ENCODE measurements at places on chromosomes 6 and 20. TPM values are rescaled to one million over a fixed set of nuclear protein-coding genes. Genes with fewer than 3 reads are reported as not detected.

DNA sequence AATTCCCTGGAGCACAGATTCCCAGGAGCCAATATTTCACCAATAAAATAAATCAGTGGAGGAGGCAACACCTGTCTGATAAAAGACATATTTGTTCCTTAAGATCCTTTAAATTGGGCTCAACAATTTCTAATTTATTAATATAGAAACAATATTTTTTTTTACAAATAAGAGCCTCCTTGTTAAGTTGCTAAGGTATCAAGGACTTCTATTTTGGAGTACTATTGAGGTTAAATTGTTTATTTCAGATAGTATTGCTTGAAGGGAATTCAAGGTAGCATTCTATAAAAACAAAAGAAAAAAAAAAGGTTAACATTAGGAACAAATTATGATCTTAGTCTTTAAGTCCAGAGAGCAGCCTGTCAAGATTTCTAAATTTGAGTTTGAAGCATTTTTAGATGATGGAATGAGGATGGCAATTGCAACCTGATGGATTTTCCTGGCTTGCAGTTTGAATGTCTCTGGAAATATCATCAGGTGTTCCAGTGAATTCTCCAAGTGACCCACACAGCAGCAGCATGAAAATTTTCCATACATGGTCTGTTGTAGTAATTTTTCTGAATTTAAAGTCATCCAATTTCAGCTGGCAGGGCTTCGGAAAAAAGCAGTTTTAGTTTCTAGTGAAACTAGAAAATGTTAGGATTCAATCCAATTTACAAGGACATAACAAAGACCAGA is 19.3 kb upstream of the NCR2 start:
- no peaks in the 10 kb centered on the region for H3K36me3 ChIP-seq
- H3K27me3 ChIP-seq = no peaks in the 10 kb centered on the region
- no peak overlapping the region for H3K4me3 ChIP-seq
- peaks cover 3% of the 10 kb centered on the region for H3K4me1 ChIP-seq
- no peak overlapping the region for H3K27ac ChIP-seq

- H3K4me3 ChIP-seq = no peak overlapping the region
- H3K36me3 ChIP-seq = no peaks in the 10 kb centered on the region
- H3K27ac ChIP-seq = no peak overlapping the region
- H3K27me3 ChIP-seq = no peaks in the 10 kb centered on the region
Observed at GRCh38 chr6:113009682-113010081, 662.6 kb downstream of the RFPL4B start.

DNA sequence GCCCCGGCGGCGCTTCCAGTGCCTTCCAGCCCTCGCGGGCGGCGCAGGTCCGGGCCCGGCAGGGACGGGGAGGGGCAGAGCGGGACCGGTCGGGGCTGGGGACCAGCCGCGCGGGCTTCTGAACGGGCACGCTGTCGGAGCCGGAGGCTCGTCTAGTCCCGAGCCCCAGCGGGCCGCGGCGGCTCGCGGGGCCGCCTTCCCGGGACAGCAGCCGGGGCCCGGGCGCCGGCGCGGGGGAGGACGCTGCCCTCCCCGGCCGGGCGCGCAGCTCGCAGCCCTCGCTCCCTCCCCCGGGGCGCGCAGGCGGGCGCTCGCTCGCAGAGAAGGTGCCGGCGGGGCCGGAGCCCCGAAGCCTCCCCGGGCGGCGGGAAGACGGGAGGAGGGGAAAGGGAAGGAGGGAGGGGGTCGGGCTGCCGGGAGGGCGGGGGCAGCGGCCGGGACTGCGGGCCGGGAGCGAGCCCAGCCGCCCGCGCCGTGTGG is 696 bp upstream of the SIRPA start:
- H3K27me3 ChIP-seq = peaks cover 4% of the 10 kb centered on the region
- no peaks in the 10 kb centered on the region for H3K4me1 ChIP-seq
- no peak overlapping the region for H3K4me3 ChIP-seq
- no peaks in the 10 kb centered on the region for H3K36me3 ChIP-seq

- no peaks in the 10 kb centered on the region for H3K36me3 ChIP-seq
- H3K4me3 ChIP-seq = no peak overlapping the region
- no peak for DNase-seq
- H3K4me1 ChIP-seq = peaks cover 4% of the 10 kb centered on the region
Observed at GRCh38 chr6:163672710-163673109, 258.2 kb downstream of the QKI start.

- peaks cover 58% of the 10 kb centered on the region for H3K36me3 ChIP-seq
- H3K27ac ChIP-seq = no peak overlapping the region
- no peaks in the 10 kb centered on the region for H3K27me3 ChIP-seq
- H3K4me1 ChIP-seq = no peaks in the 10 kb centered on the region
Observed at GRCh38 chr6:82216549-82216948, 31.0 kb downstream of the IBTK start.

- no peaks in the 10 kb centered on the region for H3K27me3 ChIP-seq
- no peak for DNase-seq
- no peaks in the 10 kb centered on the region for H3K36me3 ChIP-seq
- H3K27ac ChIP-seq = no peak overlapping the region
- no peaks in the 10 kb centered on the region for H3K4me1 ChIP-seq
Observed at GRCh38 chr6:162568266-162568665, 159.3 kb downstream of the PRKN start.

- H3K4me1 ChIP-seq = peaks cover 10% of the 10 kb centered on the region
- no peak overlapping the region for H3K4me3 ChIP-seq
- H3K27ac ChIP-seq = no peak overlapping the region
- peaks cover 24% of the 10 kb centered on the region for H3K36me3 ChIP-seq
Observed at GRCh38 chr20:59247731-59248684, 52.4 kb upstream of the EDN3 start.

- no peaks in the 10 kb centered on the region for H3K27me3 ChIP-seq
- no peak for DNase-seq
- no peak overlapping the region for H3K27ac ChIP-seq
- H3K4me3 ChIP-seq = no peak overlapping the region
- H3K4me1 ChIP-seq = no peaks in the 10 kb centered on the region
Observed at GRCh38 chr20:20740541-20740940, 28.1 kb upstream of the RALGAPA2 start.

GRCh38 chr6:135505222-135505621 is 7.7 kb upstream of the AHI1 start:
- H3K4me3 ChIP-seq = no peak overlapping the region
- no peaks in the 10 kb centered on the region for H3K27me3 ChIP-seq
- no peaks in the 10 kb centered on the region for H3K36me3 ChIP-seq
- no peak for DNase-seq

DNA sequence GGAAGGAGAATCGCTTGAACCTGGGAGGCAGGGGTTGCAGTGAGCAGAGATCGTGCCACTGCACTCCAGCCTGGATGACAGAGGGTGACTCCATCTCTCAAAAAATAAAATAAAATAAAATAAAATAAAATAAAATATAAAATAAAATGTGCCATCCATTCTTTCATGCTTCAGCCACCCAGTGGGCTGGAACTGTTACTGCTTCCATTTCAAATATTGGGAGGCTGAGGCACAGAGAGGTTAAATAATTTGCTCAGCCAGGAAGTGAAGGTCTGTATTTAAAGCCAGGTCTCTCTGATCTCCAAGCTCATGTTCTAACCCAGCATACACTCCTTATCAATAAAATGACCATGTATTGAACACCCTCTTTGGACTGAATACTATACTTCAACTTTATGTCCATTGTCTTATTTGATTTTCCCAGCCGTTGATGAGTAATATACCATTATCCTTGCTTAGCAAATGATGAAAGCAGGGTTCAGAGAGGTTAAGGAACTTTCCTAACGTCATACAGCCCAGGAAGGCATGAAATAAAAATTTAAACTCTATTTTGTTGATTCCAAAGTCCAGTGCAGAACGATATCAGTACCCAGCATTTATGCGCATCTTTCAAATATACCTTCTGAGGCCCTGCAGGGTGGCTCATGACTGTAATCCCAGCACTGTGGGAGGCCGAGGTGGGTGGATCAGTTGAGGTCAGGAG is 25.8 kb upstream of the SLC9A8 start:
- DNase-seq = no peak
- H3K27me3 ChIP-seq = no peaks in the 10 kb centered on the region
- H3K4me1 ChIP-seq = no peaks in the 10 kb centered on the region
- H3K36me3 ChIP-seq = no peaks in the 10 kb centered on the region
- no peak overlapping the region for H3K27ac ChIP-seq

DNA sequence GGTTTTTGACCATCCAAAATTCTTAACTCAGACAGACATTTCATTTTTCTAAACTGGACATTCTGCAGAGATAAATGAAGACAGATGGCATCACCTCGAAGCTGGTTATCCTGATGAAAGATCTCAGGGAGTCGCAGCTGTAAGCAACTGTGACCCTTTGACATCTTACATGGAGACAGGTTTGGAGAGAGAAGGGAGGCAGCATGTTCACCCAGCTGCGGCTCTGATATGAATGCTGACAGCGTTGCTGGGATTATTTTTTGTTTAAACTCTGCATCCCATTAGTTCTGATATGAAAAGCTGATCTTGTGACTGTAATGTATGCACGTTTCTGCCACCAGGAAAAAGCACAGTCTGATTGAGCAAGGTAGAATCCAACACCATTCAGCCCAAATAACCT is 89.4 kb downstream of the C6orf118 start:
- no peak overlapping the region for H3K27ac ChIP-seq
- no peaks in the 10 kb centered on the region for H3K36me3 ChIP-seq
- H3K27me3 ChIP-seq = no peaks in the 10 kb centered on the region

DNA sequence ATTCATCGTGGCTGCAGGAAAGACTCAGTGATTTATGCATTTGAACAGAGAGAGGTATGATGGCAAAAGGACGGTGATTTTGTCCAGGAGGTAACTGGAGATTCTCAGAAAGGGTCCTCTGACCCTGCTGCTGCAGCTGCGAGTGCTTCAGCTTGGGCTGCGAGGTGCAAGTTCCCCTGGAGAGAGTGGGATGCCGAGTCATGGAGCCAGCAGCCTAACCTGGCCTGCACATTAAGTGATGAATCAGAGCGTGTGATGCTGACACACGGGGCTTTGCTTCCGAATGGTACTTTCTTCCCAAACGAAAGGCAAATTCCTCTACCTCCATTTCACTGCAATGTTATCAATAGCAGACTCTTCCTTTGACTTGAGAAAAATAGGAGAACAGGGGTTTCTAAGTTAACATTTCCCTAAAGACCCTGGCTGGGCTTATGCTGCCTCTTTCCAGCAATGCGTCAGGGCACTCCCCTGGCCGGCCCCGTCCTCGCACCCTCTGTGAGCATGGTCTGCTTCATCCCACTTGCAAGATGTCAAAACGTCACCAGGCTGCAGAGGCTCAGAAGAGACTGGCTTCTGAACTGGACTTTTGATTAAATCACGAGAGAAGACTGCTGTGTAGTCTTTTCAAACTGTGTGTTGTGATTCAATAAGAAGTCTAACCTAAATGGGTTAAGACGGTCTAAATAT is 628.0 kb upstream of the AGPAT4 start:
- H3K27me3 ChIP-seq = no peaks in the 10 kb centered on the region
- H3K27ac ChIP-seq = no peak overlapping the region
- no peaks in the 10 kb centered on the region for H3K36me3 ChIP-seq
- no peaks in the 10 kb centered on the region for H3K4me1 ChIP-seq
- no peak for DNase-seq

- H3K27me3 ChIP-seq = no peaks in the 10 kb centered on the region
- H3K36me3 ChIP-seq = no peaks in the 10 kb centered on the region
- peak overlapping the region; percentile 89 for H3K27ac ChIP-seq
- H3K4me3 ChIP-seq = no peak overlapping the region
- DNase-seq = no peak
Observed at GRCh38 chr6:52395969-52396368, 24.2 kb upstream of the EFHC1 start.

DNA sequence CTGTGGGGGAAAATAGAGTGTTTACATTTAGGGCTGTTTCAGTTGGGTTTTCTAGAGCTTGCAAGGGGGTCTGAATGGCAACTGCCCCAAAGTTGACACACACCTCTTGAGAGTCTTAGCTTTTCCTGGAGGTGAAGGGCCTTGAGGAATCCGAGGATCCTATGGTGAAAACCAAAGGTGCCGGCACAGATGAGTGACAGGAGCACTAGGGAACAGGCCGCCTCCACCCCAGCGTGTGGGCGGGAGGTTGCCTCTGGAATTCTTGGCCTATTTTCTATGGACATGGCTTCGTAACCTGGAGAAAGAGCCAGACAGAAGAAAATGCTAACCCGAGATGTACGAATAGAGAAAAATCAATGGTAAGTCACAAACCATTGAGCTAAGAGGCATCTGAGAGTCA is 283.2 kb upstream of the FOXQ1 start:
- no peak for DNase-seq
- H3K4me3 ChIP-seq = no peak overlapping the region
- no peak overlapping the region for H3K27ac ChIP-seq
- no peaks in the 10 kb centered on the region for H3K27me3 ChIP-seq
- no peaks in the 10 kb centered on the region for H3K36me3 ChIP-seq
- no peaks in the 10 kb centered on the region for H3K4me1 ChIP-seq

- no peaks in the 10 kb centered on the region for H3K27me3 ChIP-seq
- H3K4me3 ChIP-seq = no peak overlapping the region
- H3K4me1 ChIP-seq = no peaks in the 10 kb centered on the region
- H3K36me3 ChIP-seq = no peaks in the 10 kb centered on the region
- no peak overlapping the region for H3K27ac ChIP-seq
- no peak for DNase-seq
Observed at GRCh38 chr6:47536816-47537401, 59.3 kb downstream of the CD2AP start.

- DNase-seq = no peak
- no peaks in the 10 kb centered on the region for H3K36me3 ChIP-seq
- no peak overlapping the region for H3K4me3 ChIP-seq
- H3K4me1 ChIP-seq = no peaks in the 10 kb centered on the region
- H3K27ac ChIP-seq = no peak overlapping the region
- no peaks in the 10 kb centered on the region for H3K27me3 ChIP-seq
Observed at GRCh38 chr6:84052204-84052882, 18.8 kb downstream of the MRAP2 start.

DNA sequence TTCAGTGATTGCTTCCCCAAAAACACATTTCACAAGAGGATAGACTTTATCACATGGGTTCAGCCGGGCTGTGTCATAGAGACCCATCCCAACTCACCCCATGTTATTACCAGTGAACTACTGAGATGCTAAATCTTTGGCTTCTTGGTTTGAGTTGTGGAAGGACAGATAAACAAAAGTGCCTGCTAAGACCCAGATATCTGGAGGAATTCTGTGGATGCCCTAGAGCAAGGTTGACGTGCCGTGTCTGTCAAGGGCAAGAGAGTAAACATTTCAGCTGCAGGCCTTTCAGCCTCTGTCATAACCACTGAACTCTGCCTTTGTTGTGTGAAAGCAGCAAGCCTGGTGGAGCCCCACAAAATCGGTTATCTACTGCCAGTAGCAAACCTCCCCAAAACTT is 11.2 kb upstream of the THBD start:
- H3K4me3 ChIP-seq = no peak overlapping the region
- DNase-seq = no peak
- H3K36me3 ChIP-seq = no peaks in the 10 kb centered on the region
- H3K27me3 ChIP-seq = no peaks in the 10 kb centered on the region

Gene HLA-DQB1
- 1.2 TPM for polyA plus RNA-seq

Gene GLP1R
- polyA plus RNA-seq = not detected

Gene FNDC11
- 0.22 TPM for polyA plus RNA-seq

Gene RGS17
- polyA plus RNA-seq = not detected

Gene FAM209B
- not detected for polyA plus RNA-seq

Gene CASS4
- polyA plus RNA-seq = 6.8 TPM

Gene C6orf47
- 22.3 TPM for polyA plus RNA-seq

Gene PTPRK
- 2.3 TPM for polyA plus RNA-seq

Gene PLCB4
- not detected for polyA plus RNA-seq

Gene LTB
- polyA plus RNA-seq = 1,970 TPM
